ENCODE measurements at places on chromosomes 16 and 17. TPM values are rescaled to one million over a fixed set of nuclear protein-coding genes. Genes with fewer than 3 reads are reported as not detected.

The PDE6G gene
- polyA plus RNA-seq: 0.83 TPM

The LGALS9B gene
- not detected for polyA plus RNA-seq

The DCXR gene
- polyA plus RNA-seq: 164 TPM

DNA sequence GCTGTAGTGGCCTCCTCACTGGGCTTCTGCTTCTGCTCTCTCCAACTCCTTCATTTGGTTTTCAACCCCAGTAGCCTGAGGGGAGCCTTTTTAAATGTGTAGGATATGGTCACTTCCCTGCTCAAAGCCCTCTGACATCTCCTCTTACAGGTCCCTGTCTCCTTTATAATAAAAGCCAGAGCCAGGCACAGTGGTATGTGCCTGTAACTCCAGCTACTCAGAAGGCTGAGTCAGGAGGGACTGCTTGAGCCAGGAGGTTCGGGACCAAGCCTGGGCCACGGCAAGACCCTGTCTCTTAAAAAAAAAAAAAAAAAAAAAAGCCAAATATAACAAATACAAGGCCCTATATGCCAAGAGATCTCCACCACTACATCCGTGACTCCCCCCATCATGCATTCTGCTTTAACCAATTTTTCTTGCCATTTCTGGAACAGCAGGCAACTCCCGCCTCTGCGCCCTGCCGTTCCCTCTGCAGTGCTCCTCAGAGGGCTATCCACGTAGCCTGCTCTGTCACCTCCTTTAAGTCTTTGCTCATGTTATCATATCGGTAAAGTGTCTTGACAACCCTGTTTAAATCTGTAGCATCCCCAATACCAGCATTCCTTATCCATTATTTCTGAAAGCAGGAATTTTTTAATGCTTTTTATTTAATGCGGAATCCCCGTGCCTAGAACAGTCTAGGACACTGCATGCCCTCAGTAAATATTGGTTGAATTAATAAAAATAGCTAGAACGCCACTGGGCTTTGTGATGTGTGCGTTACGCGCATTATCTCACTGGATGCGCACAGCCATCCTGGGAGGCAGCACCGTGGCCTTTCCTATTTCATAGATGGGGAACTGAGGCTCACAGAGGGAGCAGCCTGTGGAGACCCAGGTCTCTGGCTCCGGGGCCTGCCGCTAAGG is 9.5 kb downstream of the ZNF771 start:
- peak overlapping the region; percentile 61 for H3K27ac ChIP-seq
- peak overlapping the region; percentile 68 for H3K4me3 ChIP-seq
- no peaks in the 10 kb centered on the region for H3K27me3 ChIP-seq
- H3K4me1 ChIP-seq: peaks cover 15% of the 10 kb centered on the region
- no peaks in the 10 kb centered on the region for H3K36me3 ChIP-seq

DNA sequence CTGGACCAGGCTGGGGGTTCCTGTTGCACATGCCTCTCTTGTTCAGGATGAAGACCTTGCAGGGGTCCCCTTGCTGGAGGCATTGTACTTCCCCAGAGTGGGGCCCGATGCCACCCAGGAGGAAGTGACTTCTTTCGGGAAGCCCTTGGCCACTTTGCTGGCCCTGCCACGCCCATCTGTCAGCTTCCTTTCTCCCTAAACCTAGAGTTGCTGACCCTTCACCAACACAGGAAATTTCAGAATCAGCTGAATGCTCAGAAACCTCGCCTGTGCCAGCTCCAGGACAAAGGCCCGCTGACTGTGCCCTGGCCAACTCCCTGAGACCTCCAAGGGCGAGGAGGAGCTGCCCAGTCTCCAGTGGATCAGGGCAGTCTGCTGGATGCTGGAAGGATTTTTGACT is 26.7 kb downstream of the WNT9B start:
- no peak overlapping the region for H3K4me3 ChIP-seq
- no peak for DNase-seq
- no peaks in the 10 kb centered on the region for H3K27me3 ChIP-seq
- no peaks in the 10 kb centered on the region for H3K36me3 ChIP-seq
- H3K27ac ChIP-seq: no peak overlapping the region
